NCI-H510A (cell line): ENCODE measurements at places on chromosomes 13 and 19.

GRCh38 chr13:76680112-76680511 is 206.1 kb downstream of the KCTD12 start:
- DNase-seq: no peak

- DNase-seq: no peak
These were observed 15.1 kb downstream of the ZNF160 start for GRCh38 chr19:53088091-53088490.

DNA sequence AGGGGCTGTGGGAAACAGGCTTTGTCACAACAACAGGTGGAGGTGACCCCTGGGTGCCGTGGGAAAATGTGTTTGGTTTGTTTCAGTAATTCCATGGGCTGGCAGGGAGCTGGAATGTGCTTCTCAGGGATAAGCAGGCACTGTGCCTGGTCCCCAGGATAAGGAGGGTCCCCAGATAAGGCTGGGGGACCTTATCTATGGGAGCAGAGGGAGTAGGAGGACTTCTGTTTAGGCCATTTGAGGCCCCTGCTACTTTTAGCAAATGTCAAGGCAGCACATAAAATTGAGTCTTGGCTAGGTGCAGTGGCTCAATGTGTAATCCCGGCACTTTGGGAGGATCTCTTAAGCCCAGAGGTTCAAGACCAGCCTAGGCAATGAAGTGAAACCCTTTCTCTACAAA is 59.5 kb downstream of the KCNC3 start:
- no peak for DNase-seq

- DNase-seq: no peak
These were observed 25.0 kb upstream of the TNFSF11 start for GRCh38 chr13:42548731-42549551.

DNA sequence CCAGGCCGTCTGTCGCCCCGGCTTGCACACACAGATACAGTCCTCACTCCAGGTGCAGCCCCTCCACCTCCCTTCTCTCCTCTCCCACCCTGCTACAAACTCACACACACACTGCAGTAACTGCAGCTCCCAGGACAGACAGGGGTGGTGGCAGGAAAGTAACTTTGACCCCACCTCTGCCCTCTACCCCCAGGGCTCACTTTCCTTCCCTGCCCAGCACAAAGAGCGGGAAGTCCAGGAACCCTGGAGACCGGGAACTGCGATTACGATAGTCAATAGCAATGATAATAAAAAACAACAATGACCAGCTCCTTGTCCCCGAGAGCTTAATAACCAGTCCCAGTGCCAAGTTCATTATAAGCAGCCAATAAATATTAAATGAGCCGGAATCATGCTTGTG is at the start of gene CEACAM20:
Gene CEACAM20, minus strand, starts transcription at position 140 of the 400 bp plus-strand sequence. CDS start 166 bp downstream, outside the sequence.
- DNase-seq: no peak

- DNase-seq: no peak
These were observed 2.6 kb upstream of the PEPD start for GRCh38 chr19:33524024-33524664.

DNA sequence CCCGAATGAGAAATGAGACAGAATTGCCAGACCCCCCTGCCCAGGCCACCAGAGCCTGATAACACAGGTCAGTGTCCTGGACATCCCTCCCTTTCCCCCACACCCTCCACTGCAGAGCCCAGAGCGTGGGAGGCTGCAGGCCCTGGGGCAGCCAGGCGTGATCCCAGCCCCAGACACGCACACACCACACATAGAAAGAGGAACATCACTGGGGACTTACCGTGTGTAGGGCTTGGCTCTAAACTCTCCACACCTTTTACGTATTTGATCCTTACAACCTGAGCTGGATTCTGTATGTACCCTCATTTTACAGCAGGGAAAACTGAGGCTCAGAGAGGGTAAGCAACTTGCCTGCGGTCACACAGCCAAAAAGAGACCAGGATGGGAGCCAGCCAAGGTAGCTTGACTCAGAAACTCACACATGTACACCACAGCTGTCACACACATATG is 334 bp upstream of the ANGPTL6 start:
- DNase-seq: no peak

DNA sequence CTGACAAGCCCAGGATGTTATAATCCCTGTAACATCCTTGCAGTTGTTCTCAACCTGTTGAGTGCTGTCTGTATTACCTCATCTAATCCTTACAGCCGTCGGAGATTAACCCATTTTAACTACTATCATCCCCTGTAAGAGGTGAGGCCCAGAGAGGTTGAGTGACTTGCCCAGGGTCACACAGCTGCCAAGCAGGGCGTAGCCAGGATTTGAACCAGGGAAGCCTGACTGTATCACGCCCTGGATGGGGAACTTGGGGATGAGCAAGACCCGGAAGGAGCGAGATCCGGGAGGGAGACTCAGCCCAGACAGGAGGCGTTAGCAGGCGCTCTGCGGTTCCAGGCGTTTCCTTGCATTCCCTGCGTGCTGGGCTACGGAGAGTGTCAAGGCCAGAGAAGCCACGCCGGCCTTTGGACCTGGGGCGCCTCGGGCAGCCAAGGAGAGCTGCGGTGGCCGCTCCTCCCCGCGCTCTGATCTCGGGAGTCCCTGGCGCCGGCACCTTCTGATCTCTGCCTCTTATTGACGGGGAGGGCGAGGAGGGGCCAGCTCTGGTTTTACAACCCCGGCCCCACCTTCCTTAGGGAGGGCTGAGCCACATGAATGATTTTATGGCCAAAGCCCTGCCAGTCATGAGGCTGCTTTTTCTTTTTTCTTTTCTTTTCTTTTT is 6.2 kb downstream of the SULT2B1 start:
- no peak for DNase-seq

DNA sequence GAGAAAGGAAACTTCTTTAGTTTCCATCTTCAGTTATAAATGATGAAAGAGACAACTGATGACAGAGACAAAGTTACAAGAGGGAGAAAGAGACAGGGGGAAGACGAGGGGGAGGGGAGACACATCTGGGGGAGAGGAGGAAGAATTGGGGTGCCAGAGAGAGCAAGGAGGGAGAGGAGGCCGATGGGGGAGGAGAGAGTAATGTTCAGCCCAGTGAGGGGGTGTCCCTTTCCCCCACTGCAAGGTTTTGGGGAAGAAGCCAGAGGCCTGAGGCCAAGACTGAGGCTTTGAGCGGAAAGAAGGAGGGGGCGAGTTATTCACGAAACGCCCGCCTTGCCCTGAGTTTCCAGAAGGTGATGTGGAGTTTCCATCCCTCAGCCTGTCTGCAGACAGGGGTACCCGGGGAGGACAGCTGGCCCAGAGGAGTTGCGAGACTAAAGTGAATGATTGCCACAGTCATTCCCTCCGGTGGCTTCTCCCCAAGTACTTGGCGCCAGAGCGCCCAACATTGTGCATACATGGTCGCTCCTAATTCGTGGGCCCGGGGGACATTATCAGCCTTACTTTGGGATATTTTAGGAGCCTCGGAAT is 558 bp upstream of the PPAN start:
- no peak for DNase-seq

DNA sequence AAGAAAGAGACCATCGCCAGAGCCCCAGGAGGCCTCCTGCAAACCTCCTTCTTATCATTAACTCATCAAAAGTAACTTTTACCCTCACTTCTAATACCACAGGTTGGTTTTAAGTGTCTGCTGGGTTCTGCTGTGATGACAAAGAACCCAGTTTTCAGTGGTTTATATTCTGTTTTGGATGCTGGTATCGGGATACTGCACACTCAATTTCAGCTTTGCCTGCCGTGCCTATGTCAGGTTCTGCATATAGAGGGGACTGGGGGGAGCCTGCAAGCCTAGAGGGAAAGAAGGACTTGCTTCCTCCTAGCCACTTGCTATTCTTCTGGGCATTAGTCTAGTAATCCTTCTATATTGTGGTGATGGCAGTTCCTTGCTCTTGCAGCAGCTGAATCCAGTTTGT is 242.4 kb downstream of the KCNRG start:
- no peak for DNase-seq

DNA sequence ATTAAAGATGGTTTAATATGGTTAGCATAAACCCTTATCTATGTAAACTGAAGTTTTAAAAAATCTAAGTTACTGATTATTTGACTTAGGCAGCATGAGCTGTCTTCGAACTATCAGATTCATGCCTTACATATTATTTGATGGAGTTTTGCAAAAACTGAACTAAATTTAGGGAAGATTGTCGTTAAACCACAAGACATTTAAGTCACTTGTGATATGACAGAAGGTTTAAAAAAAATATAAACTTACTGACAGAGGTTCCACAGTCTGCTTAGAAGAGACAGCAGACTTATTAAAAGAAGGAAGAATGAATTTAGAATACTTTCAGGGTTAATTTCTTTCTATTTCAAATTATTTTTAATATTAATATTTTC is 110.9 kb upstream of the FRY start:
- DNase-seq: no peak

GRCh38 chr19:54558339-54558738 is 15.3 kb upstream of the LILRA2 start:
- no peak for DNase-seq

- DNase-seq: no peak
These were observed 4.2 kb upstream of the TNPO2 start for GRCh38 chr19:12727745-12728433.

DNA sequence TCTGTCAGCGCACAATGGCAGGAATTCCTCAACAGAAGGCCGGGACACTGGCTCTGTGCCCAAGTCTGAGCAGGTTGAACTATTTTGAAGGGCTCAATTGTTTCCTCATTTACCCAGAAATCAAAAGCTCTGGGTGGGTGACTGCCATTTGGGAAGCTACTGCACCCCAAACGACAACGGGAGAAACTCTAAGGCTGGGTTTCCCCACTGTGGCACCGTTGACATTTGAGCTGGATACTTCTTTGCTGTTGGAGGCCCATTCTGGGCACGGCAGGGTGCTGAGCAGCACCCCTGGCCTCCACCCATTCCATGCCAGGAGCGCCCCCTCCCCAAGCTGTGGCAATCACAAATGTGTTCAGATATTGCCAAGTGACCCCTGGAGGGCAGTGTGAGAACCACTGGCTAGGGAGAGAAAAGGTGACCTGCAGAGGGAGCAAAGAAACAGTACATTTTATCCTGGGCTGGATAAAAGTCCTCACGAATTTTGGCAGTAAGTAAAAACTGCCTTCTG is 62.5 kb downstream of the RFX2 start:
- peak; percentile 17 for DNase-seq

GRCh38 chr13:111339366-111340143 is 19.1 kb downstream of the TEX29 start:
- no peak for DNase-seq

GRCh38 chr19:46878613-46879375 is 18.0 kb downstream of the ARHGAP35 start:
- DNase-seq: no peak

DNA sequence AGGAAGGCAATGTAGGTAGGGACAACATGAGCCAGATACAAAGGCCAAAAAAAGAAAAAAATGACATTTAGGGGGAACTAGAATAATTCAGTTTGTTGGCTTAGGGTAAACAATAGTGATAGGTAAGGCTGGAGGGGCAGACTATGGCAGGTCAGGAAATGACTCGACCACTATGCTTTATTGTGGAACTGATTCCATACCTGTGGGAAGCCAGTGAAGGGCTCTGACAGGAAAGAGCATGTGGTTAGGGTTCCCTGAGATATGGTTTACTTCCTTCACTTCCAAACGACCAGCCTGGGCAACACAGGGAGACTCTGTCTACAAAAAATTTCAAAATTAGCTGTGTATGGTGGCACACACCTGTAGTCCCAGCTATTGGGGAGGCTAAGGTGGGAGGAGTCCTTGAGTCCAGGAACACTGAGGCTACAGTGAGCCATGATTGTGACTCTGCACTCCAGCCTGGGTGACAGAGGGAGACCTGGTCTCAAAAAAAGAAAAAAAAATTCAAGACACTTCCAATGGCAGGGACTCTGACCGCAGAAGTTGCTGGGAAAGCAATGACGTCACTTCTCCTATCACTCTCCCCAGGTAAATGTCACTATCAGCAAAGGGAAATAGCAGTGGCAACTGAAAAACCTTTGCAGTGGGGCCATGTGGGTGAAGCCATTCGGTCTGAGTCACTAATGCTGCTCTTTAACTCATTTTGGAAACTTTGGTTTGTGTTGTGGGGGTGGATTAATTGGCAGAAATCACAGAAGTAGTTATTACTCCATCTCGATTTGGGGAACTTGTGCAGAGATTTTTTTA is 192.8 kb upstream of the TSC22D1 start:
- DNase-seq: no peak

DNA sequence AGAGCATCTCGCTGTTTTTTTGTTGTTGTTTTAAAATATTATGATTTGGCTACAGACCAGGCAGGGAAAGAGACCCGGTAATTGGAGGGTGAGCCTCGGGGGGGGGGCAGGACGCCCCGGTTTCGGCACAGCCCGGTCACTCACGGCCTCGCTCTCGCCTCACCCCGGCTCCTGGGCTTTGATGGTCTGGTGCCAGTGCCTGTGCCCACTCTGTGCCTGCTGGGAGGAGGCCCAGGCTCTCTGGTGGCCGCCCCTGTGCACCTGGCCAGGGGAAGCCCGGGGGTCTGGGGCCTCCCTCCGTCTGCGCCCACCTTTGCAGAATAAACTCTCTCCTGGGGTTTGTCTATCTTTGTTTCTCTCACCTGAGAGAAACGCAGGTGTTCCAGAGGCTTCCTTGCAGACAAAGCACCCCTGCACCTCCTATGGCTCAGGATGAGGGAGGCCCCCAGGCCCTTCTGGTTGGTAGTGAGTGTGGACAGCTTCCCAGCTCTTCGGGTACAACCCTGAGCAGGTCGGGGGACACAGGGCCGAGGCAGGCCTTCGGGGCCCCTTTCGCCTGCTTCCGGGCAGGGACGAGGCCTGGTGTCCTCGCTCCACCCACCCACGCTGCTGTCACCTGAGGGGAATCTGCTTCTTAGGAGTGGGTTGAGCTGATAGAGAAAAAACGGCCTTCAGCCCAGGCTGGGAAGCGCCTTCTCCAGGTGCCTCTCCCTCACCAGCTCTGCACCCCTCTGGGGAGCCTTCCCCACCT is 183.3 kb downstream of the KDM4B start:
- DNase-seq: no peak

- DNase-seq: no peak
These were observed 315 bp downstream of the ZNF492 start for GRCh38 chr19:22634450-22634827.

DNA sequence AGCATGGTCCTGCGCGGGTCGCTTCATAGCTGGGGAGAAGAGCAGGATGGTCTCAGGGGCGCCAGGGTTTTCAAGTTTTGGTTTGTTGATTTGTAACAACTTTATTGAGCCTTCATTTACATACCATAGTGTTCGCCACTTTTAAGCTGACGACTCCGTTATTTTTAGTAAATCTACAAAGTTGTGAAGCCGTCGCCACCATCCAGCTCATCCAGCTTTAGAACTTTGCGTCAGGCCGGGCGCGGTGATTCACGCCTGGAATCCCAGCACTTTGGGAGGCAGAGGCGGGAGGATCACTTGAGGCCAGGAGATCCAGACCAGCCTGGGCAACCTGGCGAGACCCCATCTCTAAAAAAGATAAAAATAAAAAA is 404 bp downstream of the C19orf44 start:
- DNase-seq: no peak

- no peak for DNase-seq
These were observed at the start of gene SIGLEC9 for GRCh38 chr19:51124729-51125128. Gene SIGLEC9, plus strand, starts transcription at chr19:51124906. Its CDS starts 69 bp downstream, at chr19:51124975.
